ENCODE measurements at places on chromosomes 7 and 10.

DNA sequence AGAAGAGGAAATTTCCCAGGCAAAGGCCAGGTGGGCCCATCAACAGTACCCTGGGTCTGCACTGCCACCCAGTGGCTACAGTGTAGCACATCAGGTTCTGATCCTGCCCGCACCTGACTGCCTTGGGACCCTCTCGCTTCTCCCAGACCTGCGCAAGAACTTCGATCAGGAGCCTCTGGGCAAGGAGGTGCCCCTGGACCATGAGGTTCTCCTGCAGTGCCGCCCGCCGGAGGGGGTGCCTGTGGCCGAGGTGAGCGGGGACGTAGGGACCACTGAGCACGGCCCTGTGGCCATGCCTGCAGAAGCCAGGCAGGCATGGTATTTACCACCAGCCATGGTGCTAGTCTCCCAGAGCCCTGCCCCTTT, 33.9 kb upstream of the SLC29A3 start:
- no peak for DNase-seq

- no peak for DNase-seq
Measured at GRCh38 chr10:1657479-1657878, 79.8 kb downstream of the ADARB2 start.

GRCh38 chr10:60384708-60385398, 4.8 kb downstream of the ANK3 start:
- DNase-seq: no peak

GRCh38 chr7:123494193-123494796, 40.1 kb downstream of the IQUB start:
- no peak for DNase-seq

GRCh38 chr7:146028251-146028750, 88.3 kb upstream of the CNTNAP2 start:
- no peak for DNase-seq

- DNase-seq: no peak
Measured at GRCh38 chr7:3158341-3158760, 114.7 kb upstream of the CARD11 start.

Data from NCI-H2107 (cell line).